Activated CD4-positive, alpha-beta T cell treated with anti-CD3 and anti-CD28 coated beads for 48 hours (primary cell): ENCODE measurements at places on chromosomes 12 and 14.

DNA sequence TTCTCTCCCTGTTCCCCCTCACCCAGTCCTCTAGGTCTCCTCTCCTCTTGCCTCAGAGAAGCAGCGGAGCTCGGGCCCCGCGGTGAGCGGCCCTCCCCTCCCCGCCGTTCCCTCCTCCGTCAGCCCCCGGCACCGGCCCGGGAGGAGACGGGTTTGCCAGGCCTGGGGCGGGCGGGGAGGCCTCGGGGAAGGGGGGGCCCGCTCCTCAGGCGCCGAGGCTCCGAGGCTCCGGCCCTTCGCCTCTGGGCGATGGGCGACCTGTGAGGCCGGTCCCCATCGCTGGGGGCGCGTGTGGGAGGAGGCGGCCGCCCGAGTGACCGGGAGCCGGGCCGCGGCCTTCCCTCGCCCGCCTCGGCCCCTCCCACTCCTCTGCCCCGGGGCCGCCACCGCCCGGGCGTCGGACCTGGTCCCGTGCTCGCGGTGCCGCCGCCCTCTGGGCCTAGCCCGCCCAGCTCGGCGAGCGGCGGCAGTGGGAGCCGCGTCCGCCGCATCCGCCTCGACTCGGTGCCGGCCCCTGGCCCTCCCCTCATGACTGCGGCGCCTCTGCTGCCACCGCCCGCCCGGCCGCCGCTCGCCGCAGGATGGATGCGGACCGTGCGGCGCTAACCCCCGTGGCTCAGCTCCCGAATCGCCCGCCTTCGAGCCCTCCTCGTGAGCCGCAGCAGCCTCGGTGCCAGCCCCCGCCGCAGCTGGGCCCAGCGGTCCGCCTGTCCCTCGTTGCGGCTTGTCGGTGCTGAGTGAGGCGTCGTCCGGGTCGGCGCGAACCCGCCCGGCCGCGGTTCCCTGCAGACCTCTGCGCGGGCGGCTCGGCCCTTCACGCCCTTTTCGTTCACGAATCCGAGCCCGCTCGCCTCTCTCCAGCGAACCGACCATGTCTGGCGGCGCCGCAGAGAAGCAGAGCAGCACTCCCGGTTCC is 574 bp downstream of the WNK1 start:
- DNase-seq: peak; percentile 51

- DNase-seq: no peak
Measured at GRCh38 chr14:44620121-44621019, 113.3 kb upstream of the FSCB start.

- no peak for DNase-seq
Measured at GRCh38 chr12:96770219-96771102, 136.6 kb upstream of the NEDD1 start.

GRCh38 chr12:27861428-27862167 is 81.6 kb upstream of the MANSC4 start:
- DNase-seq: peak; percentile 5

DNA sequence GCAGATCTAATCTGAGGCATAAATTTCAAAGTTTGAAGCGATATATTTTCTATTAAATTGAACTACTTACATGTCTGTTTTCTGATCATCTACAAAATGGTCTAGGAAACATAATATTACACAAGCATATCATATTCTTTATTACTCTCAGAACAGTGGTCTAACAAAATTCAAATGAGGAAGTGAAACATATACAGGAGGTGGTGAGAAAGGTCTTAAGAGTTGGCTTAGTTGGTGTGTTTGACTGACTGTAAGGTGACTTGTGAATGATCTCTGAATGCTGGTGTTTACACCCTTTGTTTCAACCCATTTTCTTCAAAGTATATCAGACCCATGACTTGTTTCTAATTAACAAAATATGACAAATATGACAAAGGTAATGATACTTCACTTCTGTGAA is 1156.8 kb downstream of the SLC16A7 start:
- DNase-seq: no peak

GRCh38 chr12:90460681-90461080 is 494.3 kb downstream of the CCER1 start:
- no peak for DNase-seq

DNA sequence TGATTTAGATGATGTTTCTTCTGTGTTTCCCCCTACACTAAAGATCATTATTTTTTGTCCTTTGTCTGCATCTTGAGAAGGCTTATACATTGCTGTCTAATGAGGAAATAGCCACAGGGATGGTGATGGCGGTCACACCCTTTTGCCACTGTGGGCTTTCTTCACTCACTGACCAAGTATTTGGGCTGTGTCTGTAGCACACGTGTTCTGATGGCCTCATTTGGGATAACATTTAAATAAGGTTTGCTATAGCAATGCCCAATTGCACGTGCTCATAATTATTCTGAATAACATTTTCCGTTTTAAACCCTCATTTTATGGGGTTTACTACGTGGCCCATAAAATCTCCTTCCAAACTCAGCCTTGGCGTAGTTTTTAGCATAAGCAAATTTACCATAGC is 230.3 kb upstream of the PRICKLE1 start:
- DNase-seq: no peak

DNA sequence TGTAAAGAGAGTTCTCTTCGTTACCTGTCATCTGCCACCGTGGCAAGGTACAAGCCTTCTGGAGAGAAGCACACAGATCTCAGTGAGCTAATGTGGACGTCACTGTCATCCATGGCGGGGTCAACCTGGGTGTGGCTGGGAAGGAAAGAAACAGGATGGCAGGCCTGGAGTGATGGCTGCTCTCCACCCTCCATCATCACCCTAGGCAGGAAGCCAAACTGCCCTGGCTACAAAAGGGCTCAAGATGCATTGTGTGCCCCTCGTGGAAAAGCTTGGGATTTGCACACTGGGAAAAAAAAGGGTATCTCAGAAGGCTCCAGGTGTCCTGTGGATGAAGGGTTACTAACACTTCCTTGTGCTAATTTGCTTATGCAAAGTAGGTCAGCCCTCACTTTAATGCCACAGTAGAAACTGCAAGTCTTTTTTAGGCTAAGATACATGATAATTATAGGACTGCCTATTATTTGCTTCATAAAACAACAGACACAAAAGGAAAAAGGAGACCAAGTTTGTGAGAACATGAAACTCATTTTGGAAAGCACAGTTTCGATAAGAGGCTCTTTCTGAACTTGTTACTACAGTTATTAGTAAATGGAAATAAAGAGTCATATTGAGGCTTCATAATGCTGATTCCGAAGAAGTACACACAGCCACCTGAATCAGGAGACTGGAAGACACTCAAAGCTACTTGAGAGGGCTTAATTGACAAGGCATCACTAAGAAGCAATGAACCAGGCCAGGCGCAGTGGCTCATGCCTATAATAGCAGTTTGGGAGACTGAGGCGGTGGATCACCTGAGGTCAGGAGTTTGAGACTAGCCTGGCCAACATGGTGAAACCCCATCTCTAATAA is 18.9 kb downstream of the RFC5 start:
- peak; percentile 58 for DNase-seq

DNA sequence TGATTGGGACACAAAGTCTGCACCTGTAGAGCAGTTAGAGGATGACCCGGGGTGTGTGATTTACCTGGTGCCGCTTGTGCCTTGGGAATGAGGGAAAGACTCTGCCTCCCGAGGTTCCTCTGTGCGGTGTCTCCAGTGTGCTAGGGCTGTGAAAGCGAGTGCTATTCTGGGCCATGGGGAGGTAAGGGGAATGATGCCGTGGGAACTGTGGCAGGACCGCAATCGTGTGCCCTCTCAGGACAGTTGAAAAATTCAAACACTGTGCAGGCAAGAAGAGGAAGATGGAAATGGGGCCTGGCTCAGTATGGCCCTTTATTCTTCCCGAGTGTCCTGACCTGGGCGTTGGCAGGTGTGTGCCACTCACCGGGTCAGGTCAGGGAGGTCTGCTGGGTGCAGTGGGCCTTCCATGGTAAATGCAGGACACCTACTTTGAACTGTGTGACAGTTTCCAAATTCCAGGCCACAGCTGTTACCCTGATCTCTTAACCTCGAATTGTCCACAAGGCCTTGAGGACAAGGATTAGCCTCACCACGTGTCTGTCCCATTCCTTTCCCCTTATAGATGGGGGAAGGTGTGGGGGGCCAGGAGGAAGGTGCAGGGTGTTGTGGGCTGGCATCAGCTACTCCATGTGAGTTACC is 1.4 kb downstream of the SIVA1 start:
- no peak for DNase-seq
